Activated naive CD8-positive, alpha-beta T cell treated with anti-CD3 and anti-CD28 coated beads, Interleukin-2, amount 10 ng/mL, durations not matched to agents 7 days and 5 days (primary cell): ENCODE measurements at places on chromosomes 5 and 9. TPM values are rescaled to one million over a fixed set of nuclear protein-coding genes. Genes with fewer than 3 reads are reported as not detected.
A peak's percentile ranks its signal among the peaks of the same experiment; 100 is the strongest.

GRCh38 chr5:6496207-6496584 is 47.5 kb downstream of the UBE2QL1 start:
- no peak for DNase-seq

The ORM1 gene
- not detected for total RNA-seq

DNA sequence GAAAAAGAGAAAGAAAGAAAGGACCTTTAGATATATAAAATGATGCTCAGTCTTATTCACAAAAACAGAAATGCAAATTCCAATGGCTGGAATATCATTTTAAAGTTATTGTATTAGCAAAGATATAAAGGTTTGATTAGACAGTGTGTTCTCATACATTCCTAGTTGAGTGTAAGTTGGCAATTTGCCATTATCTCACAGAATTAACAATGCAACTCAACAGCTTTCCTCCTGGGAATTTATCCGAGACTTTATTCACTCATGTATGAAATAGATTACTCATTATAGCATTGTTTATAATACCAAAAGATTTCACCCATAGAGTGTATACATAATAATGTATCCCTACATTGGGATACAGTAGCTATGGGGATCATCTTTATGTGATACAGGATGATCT is 27.1 kb upstream of the MLLT3 start:
- DNase-seq = no peak

DNA sequence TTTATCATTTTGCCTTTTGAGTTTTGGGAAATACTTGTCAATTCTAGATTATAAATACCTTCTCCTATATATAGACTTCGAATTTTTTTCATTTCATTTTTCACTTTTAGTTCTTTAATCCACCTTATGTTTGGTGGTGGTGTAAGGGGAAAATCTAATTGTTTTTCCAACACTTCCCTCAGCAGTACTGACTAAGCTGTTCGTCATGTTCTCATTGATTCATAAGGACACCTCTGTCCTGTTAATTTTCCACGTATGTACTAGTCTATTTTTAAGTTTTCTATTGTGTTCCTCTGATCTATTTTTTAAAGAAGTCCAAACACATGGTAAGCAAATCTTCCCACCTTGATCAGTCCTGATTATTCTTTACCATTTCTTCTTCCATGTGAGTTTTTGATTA is 254.2 kb downstream of the SYK start:
- no peak for DNase-seq

DNA sequence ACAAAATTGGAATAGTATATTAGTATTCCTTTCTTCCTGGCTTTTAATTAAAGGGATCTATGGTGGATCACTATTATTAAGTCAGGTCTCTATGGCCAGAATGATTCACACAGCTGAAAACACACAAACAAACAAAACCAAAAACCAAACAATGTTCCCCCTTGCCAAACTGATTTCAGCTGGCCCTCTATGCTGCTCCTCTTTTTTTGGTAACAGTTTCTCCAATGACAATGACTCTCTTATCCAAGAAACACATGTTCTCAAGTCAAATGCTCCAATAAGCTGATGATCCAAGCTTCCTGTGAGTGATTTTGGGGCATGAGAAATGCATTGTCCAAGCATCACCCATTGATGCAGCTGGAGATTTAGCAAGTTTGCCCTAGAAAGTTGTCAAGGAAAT is 193.4 kb upstream of the TUT7 start:
- DNase-seq = no peak

GRCh38 chr9:94881454-94881853 is 155.0 kb downstream of the AOPEP start:
- no peak for DNase-seq

The FBLL1 gene
- total RNA-seq = not detected

The PTTG1 gene
- 118 TPM for total RNA-seq

GRCh38 chr5:112407240-112407639 is 11.8 kb downstream of the EPB41L4A start:
- no peak for DNase-seq

DNA sequence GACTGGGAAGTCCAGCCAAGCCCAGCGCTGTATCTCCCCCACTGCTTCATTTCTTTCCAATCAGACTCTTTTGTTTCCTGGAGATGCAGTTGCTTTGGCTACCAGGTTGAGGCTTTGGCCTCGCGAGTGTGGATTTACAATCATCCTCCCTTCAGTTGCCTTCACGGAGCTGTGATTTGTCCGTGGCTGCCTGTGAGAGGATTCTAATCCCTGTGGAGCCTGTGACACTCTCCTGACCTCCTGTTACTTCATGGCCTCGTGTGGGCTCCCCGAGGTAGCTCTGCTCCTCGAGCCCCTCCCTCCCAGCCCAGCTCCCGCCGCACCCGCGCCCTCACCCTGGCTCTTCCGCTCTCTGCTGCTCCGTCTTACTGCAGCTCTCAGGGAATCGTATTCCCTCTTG is 107.2 kb upstream of the STC2 start:
- no peak for DNase-seq

The PDZD2 gene
- 0.22 TPM for total RNA-seq

The FOXI1 gene
- total RNA-seq = not detected

The PCDH12 gene
- total RNA-seq = 0.09 TPM

The SPINK9 gene
- total RNA-seq = not detected

The KCTD16 gene
- total RNA-seq = 0.17 TPM

DNA sequence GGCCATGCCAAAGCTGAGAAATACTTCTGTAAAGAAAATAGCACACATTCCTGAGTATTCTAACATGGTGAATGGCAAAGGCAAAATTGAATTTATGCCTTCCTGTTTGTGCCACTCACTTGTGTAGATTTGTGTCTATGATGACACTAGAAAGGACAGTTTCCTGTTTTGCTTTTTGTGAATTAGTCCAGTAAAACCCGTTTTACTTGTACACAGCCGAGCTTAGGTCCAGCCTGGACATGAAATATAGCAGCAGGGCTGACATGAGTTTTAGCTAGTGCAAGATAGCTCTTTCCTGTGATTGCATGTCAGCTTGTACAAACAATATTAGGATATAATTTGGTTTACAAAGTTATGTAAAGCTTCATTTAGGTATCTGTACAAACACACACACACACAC is 1891.7 kb upstream of the WWC1 start:
- DNase-seq = no peak

The PCDHB9 gene
- total RNA-seq = not detected

The PCDHGA5 gene
- total RNA-seq = 0.30 TPM

- DNase-seq = no peak
Measured at GRCh38 chr5:58666598-58667581, 84.0 kb downstream of the RAB3C start.

The PHF24 gene
- total RNA-seq = not detected

DNA sequence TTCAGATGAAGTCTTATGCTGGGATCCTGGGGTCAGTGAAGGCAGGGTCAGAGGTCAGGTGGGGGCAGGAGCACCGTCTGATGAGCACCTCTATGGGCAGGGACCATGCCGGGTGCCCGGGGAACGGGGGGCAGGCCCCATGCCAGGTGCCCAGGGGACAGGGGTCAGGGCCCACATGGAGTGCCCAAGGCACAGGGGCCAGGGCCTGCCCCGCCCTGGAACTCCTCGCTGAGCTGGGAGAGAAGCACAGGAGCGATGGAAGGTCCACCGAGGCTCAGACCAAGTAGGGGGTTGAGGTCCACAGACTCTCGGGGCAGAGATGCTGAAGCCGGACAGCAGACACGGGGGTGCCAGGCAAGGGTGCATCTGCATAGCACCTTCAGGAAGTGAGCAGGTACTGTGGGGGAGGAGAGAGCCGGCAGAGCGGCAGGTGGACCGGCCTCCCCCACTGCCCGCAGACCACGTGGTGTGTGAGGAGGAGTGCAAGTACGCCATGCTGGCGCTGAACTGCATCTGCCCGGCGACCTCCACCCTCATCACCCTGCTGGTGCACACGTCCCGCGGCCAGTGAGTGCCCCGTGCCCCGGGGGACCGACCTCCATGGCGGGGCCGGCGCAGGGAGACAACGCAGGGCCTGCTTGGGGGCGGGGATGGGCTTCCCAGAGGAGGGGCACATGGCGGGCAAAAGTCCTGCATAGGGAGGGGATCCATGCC is 67.7 kb downstream of the KCNT1 start:
- DNase-seq = no peak

GRCh38 chr5:62124266-62124665 is 181.7 kb upstream of the KIF2A start:
- no peak for DNase-seq

DNA sequence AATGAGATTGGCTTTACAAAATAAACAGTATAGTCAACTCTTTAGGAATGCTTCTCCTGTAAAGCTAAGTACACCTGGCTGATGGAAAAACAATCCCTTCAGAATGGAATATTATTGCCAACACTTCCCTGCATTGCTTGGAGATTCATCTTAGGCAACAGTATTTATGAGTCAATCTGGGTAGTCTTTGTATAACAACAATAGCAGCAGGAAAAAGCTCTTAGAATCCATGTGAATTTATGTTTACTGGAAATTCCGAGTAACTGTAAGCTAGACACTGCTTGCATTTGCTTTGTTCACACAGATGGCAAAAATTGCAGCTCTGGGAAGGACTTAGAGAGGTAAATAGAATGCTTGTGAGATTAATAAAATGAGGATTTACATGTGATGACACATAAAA is 101.7 kb upstream of the NTRK2 start:
- DNase-seq = no peak

GRCh38 chr5:130267926-130268325 is 363.7 kb downstream of the CHSY3 start:
- no peak for DNase-seq

GRCh38 chr5:180960209-180960608 is 28.4 kb upstream of the BTNL3 start:
- DNase-seq = no peak

The SVEP1 gene
- not detected for total RNA-seq

DNA sequence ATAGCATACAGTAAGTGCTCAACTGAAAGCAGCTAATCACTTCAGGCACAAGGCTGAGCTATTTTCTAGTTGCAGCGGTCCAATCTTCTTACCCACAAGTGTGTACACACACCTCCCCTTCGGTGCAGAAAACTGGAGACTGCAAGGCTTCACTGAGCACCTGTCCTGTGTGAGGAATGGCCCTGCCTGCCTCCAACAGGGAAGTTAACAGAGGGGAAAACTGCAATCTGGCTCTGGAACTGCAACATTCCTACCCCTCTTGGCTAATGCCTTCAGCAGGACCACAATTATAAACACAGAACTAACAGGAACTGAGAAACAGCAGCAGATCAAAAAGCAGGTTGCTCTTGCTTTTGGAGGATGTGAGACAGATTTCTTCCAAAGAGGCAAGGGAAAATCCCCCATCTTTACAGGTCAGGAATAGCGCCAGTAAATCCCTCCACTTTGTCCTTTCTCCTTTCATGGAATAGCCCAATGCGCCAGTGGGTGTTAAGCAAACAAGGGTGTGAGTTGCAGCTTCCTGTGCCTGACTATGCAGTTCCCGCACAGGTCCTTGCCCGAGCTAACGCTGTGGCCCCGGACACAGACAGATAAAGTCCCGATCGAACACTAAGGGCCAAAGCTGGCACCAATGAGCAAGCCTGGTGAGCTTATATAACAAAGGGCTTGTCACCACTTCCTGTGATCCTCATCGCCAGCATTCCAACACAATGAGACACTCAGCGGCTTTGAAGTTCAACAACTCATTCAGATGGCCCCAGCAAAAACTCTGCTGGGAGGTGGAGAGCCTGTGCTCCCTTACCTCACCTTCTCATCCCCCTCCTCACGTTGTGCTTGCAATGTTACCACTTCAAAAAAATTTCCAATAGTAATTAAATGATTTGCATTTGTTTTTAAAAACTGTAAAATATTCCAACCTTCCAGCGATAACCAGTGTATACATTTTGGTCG is 21.5 kb downstream of the SHB start:
- no peak for DNase-seq

GRCh38 chr5:53211799-53212198 is 102.2 kb upstream of the MOCS2 start:
- no peak for DNase-seq

The MED27 gene
- 18.5 TPM for total RNA-seq

GRCh38 chr9:129866394-129867135 is 31.3 kb downstream of the USP20 start:
- DNase-seq = peak; percentile 63

DNA sequence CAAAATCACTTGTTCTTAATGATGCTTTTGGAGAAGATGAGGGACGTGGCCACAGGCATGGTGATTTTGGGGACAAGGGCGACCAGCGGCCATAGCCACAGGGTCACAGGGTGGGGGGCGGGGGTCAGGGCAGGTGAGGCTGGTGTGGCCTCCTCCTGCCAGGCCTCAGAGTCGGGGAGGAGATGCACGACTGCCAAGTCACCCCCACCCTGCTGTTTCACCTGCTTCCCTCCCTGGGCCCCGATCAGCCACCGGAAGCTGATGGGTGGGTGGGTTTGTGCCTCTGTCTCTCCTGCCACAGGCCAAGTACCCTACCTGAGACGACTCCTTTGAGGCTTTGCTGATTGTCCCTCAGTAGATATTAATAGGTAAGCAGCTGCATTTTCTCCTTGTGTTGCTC is 199.3 kb downstream of the PAX5 start:
- no peak for DNase-seq

The TPPP gene
- total RNA-seq = 0.55 TPM

The SCGB3A2 gene
- not detected for total RNA-seq

DNA sequence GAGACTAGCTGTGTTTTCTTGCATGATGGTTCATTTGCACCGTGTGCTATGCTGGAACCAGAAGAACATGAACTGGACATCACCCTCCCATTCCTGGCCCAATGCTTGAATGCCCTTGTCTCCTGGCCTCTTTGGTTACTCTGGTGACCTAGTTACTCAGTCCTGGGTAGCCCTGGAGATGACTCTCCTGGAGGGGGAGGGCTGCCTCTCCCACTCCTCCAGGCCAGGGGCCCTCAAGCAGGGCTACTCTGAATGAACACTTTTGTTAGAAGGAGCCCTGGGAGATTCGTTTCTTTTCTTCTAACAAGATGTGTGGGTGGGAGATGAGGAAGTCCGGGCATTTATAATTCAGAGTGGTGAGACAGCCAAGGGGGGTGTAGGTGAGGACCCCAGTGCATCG is 12.0 kb upstream of the NKX2-5 start:
- no peak for DNase-seq

DNA sequence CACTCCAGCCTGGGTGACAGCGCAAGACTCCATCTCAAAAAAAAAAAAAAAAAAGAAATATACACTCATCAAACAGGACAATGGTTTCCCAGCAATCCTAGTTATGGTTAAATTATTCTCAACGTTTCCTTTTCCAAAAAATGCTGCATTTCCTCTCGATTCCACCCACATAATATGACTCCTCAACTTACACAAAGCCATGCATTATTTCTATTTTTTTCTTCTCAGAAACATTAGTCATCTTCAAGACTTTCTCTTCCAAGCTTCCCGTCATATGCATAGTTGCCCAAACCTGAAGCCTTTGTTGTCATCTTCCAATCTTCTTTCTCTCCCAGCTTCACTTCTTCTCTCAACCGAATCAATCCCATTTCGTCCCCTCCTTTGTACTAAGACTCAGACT is 61.4 kb upstream of the RANBP6 start:
- no peak for DNase-seq

The GPR151 gene
- not detected for total RNA-seq

The FOXD1 gene
- total RNA-seq = 0.14 TPM
